ENCODE measurements at places on chromosomes 3 and 15.

GRCh38 chr3:130516645-130517512 lies at the start of gene COL6A6:
TSS of gene COL6A6 (plus strand) at chr3:130517177. CDS start at chr3:130560365, 43,188 bp downstream.
- no peak for DNase-seq

DNA sequence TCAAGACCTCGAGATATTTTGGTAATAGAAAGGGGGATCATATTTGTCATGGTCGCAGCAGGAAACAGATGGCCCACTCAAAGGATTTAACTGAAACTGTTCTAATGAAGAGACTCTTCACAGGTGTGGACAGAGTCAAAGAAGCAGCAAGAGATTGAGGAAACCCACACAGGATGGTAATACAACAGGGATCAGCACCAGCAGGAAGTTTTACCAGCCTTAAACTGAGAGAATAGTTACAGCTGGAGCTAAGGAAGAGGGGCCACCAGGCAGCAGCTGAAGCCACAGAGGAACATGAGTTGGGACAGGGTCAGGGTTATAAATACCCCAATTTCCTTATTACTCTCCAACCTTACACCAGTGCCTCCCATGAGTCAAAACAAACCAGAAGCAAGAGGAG lies 131.8 kb upstream of the UBE2E2 start:
- DNase-seq: no peak

DNA sequence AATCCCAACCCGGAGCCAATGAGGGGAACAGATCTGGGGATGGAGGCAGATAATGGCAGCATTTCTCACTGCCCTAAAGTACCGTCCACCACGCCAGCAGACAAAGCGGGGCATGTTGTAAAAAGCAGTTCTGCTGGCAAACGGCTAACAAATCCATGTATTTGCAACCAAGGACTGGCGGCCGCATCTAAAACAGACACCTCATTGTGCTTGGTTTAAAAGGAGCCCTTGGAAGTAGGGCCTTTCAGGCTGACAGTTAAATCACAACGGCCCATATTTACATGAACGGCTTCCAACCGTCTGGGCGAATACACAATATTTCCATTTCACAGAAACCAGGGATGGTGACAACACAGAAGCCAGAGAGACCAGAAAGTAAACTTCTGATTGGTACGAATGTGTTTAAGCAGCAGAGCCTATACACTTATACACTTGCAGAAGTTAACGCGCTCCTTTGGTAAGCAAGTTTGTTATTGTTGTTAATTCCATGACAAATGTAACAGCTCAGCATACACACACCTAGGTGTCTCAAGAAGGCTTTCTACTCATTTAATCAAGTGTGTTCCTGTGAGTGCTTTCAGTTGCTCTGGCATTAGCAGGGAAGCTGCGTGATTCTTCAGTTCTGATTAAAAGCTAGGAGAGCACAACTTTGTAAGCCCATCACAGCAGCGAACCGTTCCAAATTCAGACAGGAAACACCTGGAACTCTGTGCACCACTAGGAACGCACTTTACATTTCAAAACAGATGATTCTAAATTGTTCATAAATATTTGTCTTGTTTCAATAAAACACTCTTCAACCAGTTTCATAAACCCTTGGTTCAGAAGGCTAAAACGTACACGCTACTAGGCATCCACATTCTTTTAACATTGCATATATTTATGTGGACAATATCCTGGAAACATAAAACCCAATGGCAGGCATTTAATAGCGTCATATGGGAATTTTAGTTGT lies 112.9 kb downstream of the PDZRN3 start:
- DNase-seq: no peak

- no peak for DNase-seq
These were observed 68.8 kb upstream of the IL12A start for GRCh38 chr3:159919873-159920272.

GRCh38 chr3:152323834-152324233 lies 55.1 kb downstream of the MBNL1 start:
- no peak for DNase-seq

DNA sequence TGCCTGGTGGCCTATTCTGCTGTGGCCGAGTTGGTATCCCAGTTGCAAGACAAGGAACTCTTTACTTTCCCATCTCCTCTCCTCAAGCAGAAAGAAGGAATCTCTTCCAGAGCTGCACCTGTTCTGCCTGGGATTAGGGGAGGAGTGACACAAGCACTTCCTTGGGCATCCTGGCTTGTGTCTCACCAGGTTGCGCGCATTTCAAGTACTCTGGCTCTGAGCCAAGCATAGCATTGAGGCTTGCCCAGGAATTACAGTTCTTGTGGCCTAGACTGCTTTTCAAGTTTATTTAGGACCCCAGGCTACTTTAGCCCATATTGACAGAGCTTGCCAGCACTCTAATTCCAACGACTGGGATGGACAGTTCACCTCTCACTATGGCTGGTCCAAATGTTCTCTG lies 150.5 kb downstream of the RSRC1 start:
- DNase-seq: no peak

DNA sequence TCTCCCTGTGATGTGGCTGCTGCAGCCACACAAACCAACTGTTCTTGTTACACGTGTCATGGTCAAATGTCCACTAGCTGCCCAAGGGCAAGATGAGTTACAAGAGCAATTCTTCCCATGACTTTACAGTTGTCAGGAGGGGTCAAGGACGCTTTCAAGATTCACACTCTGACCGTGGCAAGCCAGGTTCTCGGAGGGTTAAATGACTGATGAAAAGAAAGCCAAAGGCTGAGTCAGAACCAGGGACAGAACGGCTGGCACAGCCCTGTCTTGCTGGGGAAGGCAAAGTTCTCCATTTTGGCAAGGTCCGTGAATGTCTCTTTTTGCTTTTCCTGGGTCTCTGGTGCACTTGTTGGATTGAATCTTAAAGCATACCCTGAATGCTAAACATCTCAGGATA lies 364.5 kb upstream of the ICE2 start:
- no peak for DNase-seq

DNA sequence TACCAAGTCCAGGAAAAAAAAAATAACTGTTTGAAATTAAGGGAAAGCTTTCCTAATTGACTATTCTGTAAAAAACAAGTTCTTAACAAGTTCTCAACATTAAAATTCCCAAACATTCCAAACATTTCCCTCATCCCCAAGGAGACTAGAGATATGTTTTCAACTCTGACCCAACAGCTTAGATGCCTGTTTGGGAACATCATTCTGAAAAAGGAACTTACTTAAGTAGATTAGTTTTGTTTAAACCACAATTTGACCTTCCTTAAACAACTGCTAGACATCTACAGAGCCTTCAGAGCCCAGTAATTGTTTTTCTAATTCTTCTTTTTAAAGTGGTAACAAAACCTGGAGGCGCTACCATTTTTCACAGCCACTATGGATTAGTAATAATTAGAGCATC lies 12.8 kb downstream of the UBR1 start:
- DNase-seq: no peak

DNA sequence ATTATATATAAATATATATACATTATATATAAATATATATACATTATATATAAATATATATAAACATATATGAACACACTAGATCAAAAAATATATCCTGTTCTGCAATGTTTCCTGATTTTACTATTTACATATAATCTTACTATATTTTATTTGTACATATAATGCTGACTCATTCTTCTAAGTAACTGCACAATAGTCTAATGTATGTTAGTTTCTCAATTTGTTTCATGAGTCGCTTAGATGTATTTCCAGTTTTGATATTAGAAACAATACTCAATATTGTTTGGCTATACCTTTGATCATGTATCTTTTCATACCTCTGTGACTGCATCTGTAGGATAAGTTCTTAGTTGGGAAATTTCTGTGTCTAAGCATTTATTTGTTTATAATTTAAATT lies 669.9 kb upstream of the CCDC54 start:
- DNase-seq: no peak

GRCh38 chr3:130792246-130792645 lies 45.6 kb upstream of the PIK3R4 start:
- no peak for DNase-seq

DNA sequence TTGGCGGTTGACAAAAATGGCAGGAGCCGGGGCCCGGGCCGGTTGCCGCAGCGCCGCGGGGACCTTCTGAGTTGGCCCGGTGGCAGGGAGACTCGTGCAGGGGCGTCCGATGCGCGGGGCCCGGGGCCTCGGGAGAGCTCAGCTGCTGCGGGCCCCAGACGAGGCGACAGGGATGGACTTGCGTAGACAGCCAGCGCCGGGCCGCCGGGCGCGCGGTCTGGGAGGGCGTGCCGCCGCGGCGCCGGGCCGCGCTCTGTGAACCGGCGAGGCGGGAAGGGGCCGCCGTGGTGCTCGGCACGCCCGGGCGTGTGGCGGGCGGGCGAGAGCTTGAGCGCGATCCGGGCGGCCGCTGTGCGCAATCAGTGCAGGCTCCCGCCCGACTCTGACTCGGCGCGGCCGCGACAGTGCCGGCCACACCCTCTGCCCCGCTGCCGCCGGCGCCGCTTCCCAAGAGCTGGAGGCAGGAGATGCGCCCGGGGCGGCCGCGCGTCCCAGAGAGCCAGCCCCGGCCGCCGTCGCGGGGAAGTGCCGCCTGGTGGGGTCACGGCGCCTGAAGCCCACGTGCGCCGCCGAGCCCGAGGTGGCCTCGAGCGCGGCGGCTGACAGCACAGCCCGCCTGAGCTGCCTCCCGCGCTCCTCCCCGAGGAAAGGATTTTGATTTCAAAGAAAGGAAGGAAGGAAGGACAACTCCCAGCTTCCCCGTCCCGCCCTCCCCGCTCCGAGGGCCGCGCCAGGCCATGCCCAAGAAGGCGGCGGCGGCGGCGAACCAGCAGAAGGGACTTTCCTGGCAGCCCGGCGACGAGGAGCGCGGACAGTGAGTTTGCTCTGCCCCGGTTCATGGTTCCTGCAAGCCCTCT lies 657 bp downstream of the TLNRD1 start:
- no peak for DNase-seq

DNA sequence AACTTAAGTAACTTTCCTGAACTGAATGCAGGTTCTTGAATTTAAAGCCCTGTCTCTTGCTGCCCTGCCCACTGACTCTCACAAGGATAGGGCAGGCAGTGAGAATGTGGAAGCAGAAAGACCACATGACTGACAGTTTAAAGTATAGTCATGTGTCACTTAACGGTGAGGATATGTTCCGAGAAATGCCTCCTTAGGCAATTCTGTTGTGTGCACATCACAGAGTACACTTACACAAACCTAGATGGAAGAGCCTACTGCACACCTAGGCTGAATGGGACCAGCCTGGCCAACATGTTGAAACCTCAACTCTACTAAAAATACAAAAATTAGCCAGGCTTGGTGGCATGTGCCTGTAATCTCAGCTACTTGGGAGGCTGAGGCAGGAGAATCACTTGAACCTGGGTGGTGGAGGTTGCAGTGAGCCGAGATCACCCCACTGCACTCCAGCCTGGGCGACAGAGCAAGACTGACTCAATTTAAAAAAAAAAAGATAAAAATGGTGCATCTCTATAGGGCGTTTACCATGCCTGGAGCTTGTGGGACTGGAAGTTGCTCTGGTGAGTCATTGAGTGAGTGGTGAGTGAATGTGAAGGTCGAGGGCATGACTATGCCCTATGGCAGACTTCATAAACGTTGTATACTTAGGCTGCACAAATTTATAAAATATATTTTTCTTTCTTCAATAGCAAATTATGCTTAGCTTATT lies 18.9 kb upstream of the COPG1 start:
- DNase-seq: no peak

GRCh38 chr3:33425453-33425852 lies 14.8 kb downstream of the UBP1 start:
- no peak for DNase-seq

DNA sequence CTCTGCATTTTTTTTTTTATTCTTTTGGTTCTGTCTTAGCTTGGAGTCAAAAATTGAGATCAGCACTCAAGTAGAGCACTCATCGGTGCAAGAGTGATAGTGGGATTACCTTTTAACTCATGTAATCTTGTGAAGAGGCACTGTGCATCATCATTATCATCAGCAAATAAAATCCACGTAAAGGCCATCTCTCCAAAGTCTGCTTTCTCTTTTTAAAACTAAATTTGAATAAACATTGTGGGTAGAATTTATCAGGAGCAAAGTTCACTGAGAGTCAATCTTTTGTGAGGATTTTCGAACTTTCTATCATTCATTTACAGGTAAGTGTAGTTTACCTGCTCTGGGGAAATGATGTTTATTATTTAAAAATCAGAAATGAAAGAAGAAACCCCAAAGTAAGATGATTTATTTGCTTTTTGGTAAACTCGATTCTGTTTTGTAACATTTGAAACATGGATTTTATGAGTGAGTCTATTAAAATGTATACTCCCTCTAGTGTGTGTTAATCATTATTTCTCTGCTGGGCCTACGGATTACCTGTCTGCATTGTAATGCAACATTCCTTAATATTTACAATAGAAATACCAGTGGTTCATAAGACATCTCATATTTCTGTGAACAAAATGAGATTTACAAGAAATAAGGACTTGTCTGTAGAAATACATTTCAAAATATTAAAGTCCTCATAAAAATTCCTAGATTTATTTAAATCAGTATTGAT lies 327.7 kb upstream of the NAALADL2 start:
- no peak for DNase-seq
